ENCODE measurements at places on chromosomes 3 and 15. TPM values are rescaled to one million over a fixed set of nuclear protein-coding genes. Genes with fewer than 3 reads are reported as not detected.
A peak's percentile ranks its signal among the peaks of the same experiment; 100 is the strongest.

The PAQR9 gene
- total RNA-seq: not detected

The RASGRP1 gene
- total RNA-seq: 0.91 TPM

The SKIL gene
- total RNA-seq: 34.7 TPM

The THAP10 gene
- 3.4 TPM for total RNA-seq

The ADAMTS7 gene
- 4.6 TPM for total RNA-seq

The PLCH1 gene
- 0.23 TPM for total RNA-seq

DNA sequence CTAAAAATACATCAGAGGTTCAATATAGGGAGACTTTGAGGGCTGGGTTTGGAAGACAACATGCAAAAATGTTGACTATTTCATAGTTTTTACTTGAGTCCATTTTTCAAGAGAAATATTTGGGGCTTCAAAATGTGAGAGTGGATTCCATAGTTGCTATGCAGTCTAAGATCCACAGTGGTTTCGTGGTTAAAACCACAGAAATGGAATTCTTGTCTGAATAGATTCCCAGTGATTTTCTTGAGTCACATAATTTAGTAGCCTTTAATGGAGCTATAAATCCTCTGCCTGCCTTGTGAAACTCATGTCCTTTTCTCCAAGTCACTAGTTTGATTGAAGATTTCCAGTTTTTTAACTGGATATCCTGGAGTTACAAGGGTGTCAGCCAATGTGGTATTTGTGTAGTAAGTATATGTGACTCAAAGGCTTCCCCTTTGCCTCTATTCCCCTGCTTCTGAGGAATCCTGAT, 94.7 kb upstream of the RBMS3 start:
- no peaks in the 10 kb centered on the region for H3K27me3 ChIP-seq
- no peaks in the 10 kb centered on the region for H3K4me1 ChIP-seq
- no peaks in the 10 kb centered on the region for H3K36me3 ChIP-seq
- DNase-seq: no peak

DNA sequence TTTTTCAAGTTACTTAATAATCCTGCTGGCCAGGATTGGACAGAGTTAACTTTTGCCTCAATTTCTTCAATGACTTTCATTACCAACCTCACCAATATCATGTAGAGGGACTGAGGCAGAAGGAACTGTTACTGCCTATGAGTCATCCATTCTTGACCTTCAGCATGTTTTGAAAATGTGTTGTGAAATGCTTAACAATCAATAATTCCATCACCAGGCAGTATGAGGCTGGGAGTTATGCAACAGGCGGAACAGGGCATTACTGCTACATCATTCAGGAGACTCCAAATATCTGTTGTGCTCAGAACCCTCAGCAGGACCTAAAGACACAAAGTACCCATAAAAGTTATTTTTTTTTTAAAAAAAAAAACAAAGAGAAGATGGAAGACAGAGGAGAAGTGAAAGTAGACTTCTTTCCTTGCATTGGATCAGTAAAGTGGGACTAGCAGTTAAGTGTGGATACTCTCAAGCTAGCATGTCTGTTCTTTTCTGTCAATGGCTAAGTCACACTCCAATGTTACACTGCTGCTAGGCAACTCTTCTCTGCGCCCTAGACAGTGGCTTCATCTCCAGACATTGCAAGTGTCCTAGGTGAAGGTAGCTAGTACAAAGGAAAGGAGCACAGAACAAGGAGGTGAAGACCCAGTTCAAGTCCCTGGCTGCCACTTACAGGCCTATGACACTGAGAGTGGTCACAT, 184.9 kb upstream of the LPP start:
- no peaks in the 10 kb centered on the region for H3K36me3 ChIP-seq
- no peaks in the 10 kb centered on the region for H3K4me1 ChIP-seq
- H3K27ac ChIP-seq: no peak overlapping the region
- DNase-seq: no peak
- no peaks in the 10 kb centered on the region for H3K27me3 ChIP-seq

GRCh38 chr3:11593318-11594034, 50.2 kb downstream of the VGLL4 start:
- H3K27ac ChIP-seq: peak overlapping the region; percentile 22
- no peak overlapping the region for H3K4me3 ChIP-seq
- peaks cover 67% of the 10 kb centered on the region for H3K4me1 ChIP-seq
- H3K27me3 ChIP-seq: no peaks in the 10 kb centered on the region

GRCh38 chr15:65033659-65034269, 4.3 kb upstream of the MTFMT start:
- no peaks in the 10 kb centered on the region for H3K36me3 ChIP-seq
- no peak overlapping the region for H3K27ac ChIP-seq
- H3K27me3 ChIP-seq: no peaks in the 10 kb centered on the region

DNA sequence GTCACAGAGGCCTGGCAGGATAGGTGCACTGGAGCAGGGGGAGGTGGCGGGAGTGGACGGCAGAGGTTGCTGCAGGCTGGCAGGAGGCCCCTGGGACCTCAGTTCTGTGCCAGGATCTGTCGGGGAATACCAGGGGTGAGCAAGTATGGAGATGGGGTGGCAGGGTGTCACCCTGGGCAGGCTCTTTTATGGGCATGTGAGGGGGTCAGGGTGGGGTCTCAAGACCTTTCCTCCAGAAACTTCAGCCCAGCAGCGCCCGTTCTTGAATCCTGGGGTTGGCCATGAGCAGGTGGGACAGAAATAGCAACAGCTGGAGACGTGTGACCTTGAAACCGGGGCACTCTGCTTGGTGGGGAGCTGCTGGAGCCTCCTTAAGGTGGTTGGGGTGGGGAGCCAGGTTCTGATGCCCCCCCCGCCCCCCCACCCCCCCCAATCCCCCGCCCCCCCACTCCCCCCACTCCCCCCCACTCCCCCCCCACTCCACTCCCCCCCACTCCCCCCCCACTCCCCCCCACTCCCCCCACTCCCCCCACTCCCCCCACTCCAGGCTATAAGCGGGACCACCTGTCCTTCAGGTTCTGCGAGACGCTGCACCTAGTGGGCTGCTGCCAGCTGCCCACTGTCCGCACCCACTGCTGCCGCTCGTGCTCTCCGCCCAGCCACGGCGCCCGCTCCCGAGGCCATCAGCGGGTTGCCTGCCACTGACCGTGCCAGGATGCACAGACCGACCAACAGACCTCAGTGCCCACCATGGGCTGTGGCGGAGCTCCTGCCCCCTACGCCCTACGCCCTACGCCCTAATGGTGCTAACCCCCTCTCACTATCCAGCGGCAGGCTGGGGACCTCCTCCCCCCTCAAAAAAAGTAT, 84.9 kb downstream of the TBC1D2B start:
- H3K36me3 ChIP-seq: peaks cover 4% of the 10 kb centered on the region
- no peaks in the 10 kb centered on the region for H3K27me3 ChIP-seq
- peak overlapping the region; percentile 74 for H3K27ac ChIP-seq
- H3K4me1 ChIP-seq: peaks cover 79% of the 10 kb centered on the region

DNA sequence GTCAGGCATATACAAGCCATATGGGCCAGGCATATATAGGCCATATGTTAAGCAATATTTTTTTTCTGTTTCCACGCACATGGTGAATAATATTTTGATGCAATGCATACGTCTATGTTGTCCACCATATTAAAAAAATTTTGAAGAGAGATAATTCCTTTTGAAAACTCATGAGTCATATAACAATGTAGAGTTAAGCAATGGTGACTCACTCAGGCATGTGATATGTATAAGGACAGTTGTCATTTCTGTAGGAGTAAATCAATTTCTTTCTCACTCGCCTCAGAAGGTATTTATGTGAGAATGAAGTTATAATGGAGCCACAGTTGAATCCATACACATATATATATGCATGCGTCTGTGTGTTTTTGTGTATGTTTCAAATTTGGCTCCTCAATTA, 272.6 kb downstream of the EPHA3 start:
- H3K27me3 ChIP-seq: no peaks in the 10 kb centered on the region
- DNase-seq: no peak
- no peaks in the 10 kb centered on the region for H3K4me1 ChIP-seq
- no peak overlapping the region for H3K27ac ChIP-seq

- no peaks in the 10 kb centered on the region for H3K36me3 ChIP-seq
- no peak overlapping the region for H3K27ac ChIP-seq
- DNase-seq: no peak
- H3K4me3 ChIP-seq: no peak overlapping the region
- no peaks in the 10 kb centered on the region for H3K27me3 ChIP-seq
Measured at GRCh38 chr15:39287322-39288195, 293.3 kb upstream of the THBS1 start.

- H3K4me1 ChIP-seq: peaks cover 2% of the 10 kb centered on the region
- H3K27ac ChIP-seq: no peak overlapping the region
- no peaks in the 10 kb centered on the region for H3K27me3 ChIP-seq
- no peak overlapping the region for H3K4me3 ChIP-seq
- H3K36me3 ChIP-seq: no peaks in the 10 kb centered on the region
- no peak for DNase-seq
Measured at GRCh38 chr3:124935264-124935663, 713 bp upstream of the MUC13 start.

DNA sequence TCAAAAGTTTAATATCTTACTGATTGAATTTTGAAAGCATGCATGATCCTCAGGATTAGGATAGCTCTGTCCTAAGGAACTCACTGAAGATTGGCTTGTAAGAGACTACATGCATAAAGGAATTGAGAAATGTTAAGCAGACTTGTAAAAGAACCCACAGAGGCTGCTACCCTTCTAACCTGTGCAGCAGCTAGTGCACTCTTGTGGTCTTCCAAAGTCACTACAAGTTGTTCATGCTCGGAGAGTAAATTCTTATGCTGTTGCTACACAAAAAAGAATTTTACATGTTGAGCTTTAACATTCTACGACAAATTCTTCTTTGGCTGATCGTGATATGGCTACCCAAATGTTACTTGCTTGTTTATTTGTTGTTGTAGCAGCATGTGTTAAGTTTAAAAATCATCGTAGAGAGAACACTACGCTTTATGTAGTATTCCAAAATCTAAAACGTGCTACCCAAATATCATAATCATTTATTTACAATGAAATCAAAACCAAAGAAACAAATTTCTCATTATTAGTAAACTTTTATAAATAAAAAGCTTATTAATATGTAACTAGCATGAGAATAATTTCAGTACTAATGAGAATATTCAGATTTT, 55.0 kb downstream of the GOLIM4 start:
- no peaks in the 10 kb centered on the region for H3K36me3 ChIP-seq
- no peaks in the 10 kb centered on the region for H3K27me3 ChIP-seq
- no peak for DNase-seq
- no peak overlapping the region for H3K27ac ChIP-seq
- H3K4me3 ChIP-seq: no peak overlapping the region
